ENCODE measurements at places on chromosomes 3 and 15. TPM values are rescaled to one million over a fixed set of nuclear protein-coding genes. Genes with fewer than 3 reads are reported as not detected.

DNA sequence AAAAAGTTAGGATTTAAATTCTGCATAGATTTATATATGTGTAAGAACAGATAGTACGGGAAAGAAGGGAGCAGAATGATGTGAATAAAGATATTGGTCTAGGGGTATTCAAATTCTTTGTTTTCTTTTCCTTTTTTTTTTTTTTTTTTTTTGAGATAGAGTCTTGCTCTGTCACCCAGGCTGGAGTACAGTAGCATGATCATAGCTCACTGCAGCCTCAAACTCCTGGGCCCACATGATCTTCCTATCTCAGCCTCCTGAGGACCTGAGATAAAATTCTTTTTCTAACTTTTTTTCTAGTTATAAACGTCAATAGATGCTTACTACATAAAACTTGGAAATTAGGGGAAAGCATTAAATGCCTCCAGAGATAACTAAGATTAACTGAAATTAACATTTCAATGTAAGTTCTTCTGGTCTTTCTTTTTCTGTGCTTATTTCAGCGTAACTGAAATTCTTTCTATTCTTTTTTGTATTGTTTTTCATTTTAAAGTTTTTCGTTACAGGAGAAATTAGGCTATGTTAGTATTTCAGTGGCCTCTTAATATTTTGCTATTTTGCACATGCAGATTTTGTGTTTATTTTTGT lies 29.2 kb downstream of the UBE2Q2 start:
- H3K27ac ChIP-seq = no peak overlapping the region
- H3K4me3 ChIP-seq = no peak overlapping the region
- no peak for DNase-seq
- no peaks in the 10 kb centered on the region for H3K4me1 ChIP-seq
- H3K27me3 ChIP-seq = no peaks in the 10 kb centered on the region
- H3K36me3 ChIP-seq = no peaks in the 10 kb centered on the region

DNA sequence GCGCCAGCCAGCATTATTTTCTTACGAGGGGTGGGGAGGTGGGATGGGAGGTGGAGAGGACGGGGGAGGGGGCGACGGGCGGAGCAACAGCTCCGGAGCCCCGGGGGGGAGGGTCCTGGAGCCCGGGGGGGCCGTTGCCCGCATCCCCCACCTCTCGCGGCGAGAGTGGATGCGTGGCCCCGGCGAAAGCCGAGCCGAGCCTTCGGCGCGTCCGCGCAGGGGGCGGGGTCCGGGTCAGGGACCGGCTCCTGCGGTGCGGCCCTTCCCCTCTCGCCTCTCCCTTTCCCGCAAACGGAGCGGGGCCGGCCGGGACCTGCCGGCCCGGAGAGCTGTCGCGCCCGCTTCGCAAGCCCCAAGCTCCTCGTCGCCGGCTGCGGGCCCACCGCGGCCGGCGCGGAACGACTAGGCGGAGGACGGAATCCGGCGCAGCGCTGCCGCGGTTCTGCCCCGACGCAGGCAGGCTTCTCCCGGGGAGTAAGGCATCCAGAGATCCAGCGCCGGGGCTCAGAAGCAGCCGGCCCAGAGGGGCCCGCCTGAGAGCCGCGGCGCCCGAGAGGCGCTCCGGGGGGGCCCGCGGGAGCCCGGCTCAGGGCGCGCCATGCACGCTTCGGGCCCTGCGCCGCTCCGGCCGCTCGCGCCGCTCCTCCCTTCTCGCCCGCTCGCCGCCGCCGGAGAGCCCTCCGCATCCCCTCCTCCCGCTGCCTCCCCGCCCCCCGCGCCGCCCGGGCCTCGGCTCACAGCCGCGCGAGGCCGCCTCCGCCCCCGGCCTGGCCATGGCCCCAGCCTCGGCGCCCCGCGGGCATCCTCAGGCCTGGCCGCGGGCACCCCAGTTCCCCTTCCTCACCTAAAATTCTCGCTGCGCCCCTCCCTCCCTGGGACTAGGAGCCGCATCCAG lies 459 bp upstream of the ADCY5 start:
- peak overlapping the region; percentile 71 for H3K27ac ChIP-seq
- H3K36me3 ChIP-seq = no peaks in the 10 kb centered on the region
- peaks cover 4% of the 10 kb centered on the region for H3K27me3 ChIP-seq
- peak overlapping the region; percentile 55 for H3K4me3 ChIP-seq

ITIH1 gene
- total RNA-seq = 0.33 TPM

C3orf18 gene
- total RNA-seq = 15.1 TPM

DNA sequence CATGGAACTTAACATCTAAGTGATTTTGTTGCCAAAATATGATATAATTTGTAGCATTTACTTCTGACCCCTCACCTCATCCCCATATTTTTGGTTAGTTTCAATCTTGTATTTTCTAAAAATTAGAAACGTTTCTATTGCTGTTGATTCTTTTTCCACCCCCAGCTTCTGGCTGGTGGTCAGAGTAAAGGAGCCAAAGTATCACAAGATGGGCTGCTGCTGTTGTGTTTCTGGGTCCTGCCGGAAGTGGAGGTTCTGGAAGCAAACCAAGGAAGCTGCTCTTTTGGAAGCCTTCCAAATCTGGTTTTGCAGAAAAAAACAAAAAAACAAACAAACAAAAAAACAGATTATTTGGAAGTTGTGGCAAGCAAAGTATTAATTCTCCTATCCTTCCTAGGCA lies 221.1 kb upstream of the P2RY1 start:
- no peak overlapping the region for H3K27ac ChIP-seq
- H3K4me1 ChIP-seq = no peaks in the 10 kb centered on the region

MFN1 gene
- total RNA-seq = 33.4 TPM

GRAMD2A gene
- total RNA-seq = 18.7 TPM

TGFBR2 gene
- 281 TPM for total RNA-seq

DNA sequence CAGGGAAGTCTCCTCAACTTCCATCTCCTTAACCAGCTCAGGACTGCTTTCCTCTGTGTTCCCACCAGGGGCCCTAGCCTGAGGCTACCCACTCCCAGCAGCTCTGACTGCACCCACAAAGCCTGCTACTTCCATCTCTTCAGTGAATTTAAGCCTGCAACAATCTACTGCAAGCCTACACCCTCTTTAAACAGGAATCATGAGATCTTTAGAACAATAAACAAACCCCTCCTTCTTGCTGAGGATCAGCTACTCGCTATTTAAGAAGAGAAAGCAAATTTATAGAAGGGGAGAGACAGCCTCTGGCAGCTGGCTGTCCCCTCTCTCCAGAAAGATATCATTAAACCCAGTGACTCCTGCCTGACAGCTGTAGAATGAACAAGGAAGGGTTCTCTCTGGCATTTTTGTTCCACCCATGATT lies 51.9 kb downstream of the ARHGAP31 start:
- H3K27ac ChIP-seq = peak overlapping the region; percentile 23
- DNase-seq = no peak
- no peaks in the 10 kb centered on the region for H3K27me3 ChIP-seq
- H3K4me3 ChIP-seq = no peak overlapping the region
- no peaks in the 10 kb centered on the region for H3K36me3 ChIP-seq

DNA sequence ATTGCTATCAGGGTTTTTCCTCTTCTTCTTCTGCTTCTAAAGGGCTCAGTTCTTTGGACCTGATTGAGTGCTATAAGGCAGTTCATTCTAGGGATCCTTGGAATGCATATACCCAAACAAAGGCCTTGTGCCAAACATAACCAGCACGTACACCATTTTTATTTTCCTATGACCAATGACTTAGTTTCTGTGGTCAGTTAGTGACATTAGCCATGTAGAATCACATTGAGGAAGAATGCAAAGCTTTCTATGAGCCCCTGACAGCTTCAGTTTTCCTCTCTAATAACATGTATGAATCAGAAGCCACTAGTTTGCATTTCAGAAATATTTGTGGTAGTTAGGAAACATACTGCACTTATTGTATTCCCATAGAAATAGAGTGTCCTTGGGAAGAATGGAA lies 240.0 kb downstream of the THRB start:
- no peaks in the 10 kb centered on the region for H3K4me1 ChIP-seq
- no peaks in the 10 kb centered on the region for H3K27me3 ChIP-seq
- H3K36me3 ChIP-seq = no peaks in the 10 kb centered on the region
- no peak overlapping the region for H3K27ac ChIP-seq
